ENCODE measurements at places on chromosomes 11 and 22.

DNA sequence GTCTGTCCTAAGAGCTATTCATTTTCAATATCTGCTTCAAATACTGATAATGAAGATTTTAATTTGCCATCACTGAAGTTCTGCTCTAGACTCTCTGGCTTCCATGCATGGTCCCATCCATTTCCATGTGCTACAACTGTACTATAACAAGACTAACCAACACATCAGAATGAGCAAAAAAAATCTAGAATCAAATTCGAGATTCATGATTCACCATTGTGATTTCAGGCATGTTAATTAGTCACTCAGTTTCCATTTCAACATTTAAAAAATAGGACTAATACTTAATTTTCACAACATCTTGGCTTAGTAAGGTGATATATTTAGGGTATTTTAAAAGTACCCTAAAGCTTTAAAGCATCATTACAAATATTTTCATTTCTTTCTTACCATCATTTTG, 22.8 kb downstream of the PICALM start:
- DNase-seq = no peak

- no peak for DNase-seq
Measured at GRCh38 chr11:64627371-64627770, 36.4 kb downstream of the SLC22A12 start.

DNA sequence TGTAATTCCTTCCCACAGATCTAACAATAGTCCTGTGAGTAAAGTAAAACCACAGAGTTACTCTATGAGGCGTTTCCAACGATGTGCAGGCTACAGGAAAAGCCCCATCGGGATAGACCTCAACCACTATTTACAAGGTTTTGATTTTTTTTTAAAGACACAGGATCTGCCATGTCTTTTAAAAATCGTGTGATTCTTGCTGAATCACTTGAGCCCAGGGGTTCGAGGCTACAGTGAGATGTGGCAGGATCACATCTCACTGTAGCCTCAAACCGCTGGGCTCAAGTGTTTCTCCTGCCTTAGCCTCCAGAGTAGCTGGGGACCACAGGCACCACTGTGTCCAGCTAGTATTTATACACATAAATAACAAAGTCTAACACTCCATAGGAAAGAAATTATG, 7.8 kb downstream of the TAF1D start:
- DNase-seq = no peak

GRCh38 chr11:126029805-126030204, 32.9 kb downstream of the CDON start:
- no peak for DNase-seq

- no peak for DNase-seq
Measured at GRCh38 chr22:45302751-45303150, 7.0 kb upstream of the FAM118A start.

DNA sequence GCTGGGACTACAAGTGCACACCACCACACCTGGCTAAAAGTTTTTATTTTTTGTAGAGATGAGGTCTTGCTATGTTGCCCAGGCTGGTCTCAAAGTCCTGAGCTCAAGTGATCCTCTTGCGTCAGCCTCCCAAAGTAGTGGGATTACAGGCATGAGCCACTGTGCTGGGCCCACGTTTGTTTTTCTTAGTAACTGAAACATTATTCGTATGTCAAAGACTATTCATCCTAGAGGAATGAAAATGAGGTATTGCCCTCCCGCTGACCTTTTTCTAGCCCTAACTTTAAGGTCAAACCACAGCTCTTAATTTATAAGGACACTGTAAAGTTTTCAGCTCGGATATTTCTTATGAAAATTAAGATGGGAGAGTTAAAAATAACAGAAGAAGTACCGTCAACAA, 33.2 kb upstream of the PAX6 start:
- no peak for DNase-seq

- DNase-seq = no peak
Measured at GRCh38 chr11:11468954-11469353, 115.9 kb upstream of the CSNK2A3 start.

Measured in head of caudate nucleus (tissue), 42 donors.